Kasumi-1 (cell line): ENCODE measurements at places on chromosomes 6 and 20.

- DNase-seq = no peak
Observed at GRCh38 chr6:158970640-158971275, 29.2 kb downstream of the RSPH3 start.

GRCh38 chr20:25046181-25046641 is 11.7 kb downstream of the ACSS1 start:
- DNase-seq = no peak

DNA sequence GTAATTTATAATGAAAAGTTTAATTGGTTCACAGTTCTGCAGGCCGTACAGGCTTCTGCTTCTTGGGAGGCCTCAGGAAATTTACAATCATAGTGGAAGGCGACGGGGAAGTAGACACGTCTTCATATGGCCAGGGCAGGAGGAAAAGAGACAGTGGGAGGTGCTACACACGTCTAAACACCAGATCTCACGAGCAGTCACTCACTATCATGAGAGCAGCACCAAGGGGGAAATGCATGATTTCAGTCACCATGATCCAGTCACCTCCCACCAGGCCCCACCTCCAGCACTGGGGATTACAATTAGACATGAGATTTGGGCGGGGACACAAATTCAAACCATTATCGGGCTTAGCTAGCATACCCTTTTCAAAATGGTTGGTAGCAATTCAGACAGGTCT is 41.2 kb downstream of the EIF2S2 start:
- no peak for DNase-seq

DNA sequence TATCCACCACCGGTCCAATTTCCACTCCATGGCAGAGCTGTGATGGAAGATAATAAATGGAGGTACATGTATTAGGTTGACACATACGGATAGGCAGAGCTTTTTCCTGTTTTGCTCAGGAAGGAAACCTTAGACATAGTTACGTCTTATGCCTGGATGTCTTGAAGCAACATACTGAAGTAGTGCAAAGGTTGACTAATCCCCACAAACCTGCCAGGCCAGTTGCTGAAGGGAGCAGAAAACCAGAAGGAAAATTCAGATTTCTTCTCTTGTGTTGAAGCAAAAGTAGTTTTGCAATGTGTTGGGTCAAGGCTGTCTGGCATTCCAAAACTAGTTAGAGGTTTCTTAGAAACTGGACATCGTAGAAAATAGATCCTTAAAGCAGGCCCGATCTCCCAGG is 68.7 kb downstream of the PHACTR1 start:
- no peak for DNase-seq

GRCh38 chr6:81624453-81624852 is 128.0 kb downstream of the TENT5A start:
- DNase-seq = no peak

GRCh38 chr20:57902473-57902872 is 192.7 kb upstream of the PMEPA1 start:
- no peak for DNase-seq

GRCh38 chr20:32792731-32793458 is 26.9 kb upstream of the MAPRE1 start:
- DNase-seq = peak; percentile 5

DNA sequence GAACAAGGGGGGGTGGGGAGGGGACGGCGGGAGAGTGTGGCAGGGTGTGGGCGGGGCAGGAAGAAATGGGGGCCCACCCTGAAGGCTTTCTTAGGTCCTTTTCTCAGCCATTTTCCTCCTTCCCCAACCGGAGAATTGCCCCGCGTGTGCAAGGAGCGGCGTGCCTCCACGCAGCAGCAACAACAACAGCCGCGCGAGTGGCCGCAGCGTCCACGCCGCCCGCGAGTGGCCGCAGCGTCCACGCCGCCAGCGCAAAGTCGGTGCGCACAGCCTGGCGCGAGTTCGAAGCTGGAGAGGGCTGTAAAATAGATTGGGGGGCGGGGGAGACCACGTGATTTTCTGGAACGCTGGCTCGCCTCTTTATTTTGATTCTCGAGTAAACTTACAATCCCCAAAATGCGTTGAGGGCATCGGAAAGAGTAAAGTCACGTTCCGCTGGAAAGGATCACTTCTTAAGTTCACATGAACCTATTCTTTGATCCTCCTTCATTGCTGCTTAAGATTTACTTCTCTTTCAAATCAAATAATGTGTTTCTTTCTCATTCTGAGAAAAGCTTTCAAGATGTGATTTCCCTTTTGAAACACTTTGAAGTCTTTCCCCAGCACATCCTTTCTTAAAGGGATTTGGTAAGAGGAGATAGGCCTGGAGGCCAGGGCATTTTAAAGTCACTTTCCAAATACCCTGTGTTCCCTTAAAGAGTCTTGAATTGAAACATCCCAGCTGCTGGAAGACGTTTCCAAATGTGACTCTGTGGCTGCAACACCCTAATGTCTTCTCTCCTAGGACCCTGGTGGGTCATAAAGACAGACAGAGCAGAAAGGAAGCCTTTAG is 66.7 kb upstream of the ZNF217 start:
- no peak for DNase-seq

GRCh38 chr6:146312608-146313007 is 231.0 kb upstream of the RAB32 start:
- no peak for DNase-seq

DNA sequence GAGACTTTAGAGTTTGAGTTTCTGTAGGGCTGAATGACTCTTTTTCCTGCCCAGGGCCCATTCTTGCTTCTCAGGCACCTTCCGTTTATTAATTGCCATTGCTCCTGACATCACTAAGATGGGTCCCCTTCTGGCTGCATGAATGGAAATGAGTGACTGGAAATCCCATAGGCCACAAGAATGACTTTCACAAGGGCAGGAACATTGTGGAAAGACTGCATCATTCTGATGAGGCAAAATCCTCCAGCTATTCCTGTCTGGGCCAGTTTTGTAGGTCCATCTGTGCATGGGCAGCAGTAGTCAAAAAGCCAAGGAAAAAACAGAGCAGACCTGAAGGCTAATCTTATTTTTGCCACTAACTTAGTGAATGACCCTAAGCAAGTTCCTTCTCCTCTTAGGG is 19.3 kb downstream of the TMEM74B start:
- no peak for DNase-seq

GRCh38 chr20:12207875-12208274 is 290.2 kb downstream of the BTBD3 start:
- peak; percentile 71 for DNase-seq

GRCh38 chr6:132461958-132462357 is 51.0 kb downstream of the STX7 start:
- DNase-seq = no peak

DNA sequence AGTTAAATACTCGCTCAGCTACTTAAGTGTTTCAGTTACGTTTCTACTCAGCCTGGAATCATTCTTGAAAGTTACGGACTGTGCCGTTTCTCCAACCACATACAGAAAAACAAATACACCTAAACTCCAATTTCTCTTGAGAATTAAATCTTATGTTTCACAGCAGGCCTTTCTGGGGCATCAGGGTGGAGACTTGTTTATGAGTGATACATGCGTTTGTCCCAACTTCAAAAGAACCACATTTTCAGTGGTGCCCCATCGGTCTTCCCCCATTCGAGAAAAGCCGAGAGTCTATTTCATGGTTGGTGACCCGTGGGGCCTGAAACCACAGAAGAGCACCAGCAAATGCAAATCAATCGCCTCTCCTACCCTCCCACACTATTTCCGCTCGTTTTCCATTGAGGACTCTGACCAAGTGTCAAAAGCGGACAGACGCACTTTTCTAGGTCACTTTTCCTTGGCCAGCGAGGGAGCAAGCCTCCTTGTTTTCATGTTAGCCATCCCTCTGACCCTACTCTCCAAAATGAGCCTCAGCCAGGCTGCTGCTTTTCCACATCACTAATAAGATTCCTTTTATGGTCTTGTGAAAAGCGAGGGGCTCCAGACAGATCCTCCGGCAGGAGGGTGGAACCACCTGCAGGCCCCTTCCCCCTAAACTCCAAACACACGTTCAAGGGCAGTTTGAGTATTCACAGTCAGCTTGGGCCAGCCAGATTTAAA is 3.1 kb downstream of the JAG1 start:
- no peak for DNase-seq

DNA sequence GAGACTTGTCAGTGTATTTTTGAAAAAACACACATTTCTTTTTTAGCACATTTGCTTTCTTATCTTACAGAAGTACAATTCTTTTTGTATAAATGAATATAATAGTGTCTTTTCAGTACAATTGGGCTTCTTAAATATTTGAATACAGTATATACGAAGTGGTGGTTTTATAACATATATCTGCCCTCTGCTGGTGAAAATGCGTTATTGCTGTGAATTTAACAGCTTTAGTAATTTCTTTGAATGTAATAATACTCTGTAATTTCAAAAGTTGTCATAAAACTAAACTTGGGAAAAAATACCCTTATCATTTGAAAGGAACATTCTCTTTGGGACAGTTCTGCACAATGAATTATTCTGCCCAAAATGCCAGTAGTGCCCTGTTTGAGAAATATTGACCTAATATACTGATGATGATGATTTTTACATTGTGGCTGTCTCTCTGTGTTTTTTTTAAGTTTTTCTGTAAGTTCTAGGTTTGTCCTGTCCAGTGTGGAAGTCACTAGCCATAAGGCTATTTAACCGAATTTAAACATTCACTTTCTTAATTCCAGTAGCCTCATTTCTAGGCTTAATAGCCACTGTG is 19.0 kb downstream of the SMAP1 start:
- peak; percentile 73 for DNase-seq

DNA sequence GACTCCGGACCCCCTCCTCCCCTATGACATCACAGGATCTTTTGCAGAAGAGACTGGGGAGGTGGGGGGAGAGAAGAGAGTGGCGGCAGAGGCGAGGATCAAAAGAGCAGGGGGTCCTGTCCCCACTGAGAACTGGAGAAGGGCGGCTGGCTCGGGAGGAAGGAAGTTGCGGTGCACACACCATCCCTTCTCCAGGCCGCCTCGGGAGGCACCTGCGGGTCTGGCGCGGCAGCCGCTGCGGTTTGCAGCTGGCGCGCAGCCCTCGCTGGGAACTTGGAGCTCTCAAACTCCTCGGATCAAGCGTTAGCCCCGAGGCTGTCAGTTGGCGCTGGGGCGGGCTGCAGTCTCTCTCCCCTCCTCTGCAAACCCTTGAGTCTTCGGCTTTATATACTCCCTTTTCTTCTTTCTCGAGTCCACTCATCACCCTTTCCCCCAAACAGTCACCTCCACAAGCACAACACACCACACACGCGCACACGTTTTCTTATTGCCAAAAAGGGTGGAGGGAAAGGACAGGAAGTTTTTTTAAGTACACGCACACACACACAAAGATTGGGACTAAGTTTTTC is 180.7 kb downstream of the TBXT start:
- peak; percentile 16 for DNase-seq

DNA sequence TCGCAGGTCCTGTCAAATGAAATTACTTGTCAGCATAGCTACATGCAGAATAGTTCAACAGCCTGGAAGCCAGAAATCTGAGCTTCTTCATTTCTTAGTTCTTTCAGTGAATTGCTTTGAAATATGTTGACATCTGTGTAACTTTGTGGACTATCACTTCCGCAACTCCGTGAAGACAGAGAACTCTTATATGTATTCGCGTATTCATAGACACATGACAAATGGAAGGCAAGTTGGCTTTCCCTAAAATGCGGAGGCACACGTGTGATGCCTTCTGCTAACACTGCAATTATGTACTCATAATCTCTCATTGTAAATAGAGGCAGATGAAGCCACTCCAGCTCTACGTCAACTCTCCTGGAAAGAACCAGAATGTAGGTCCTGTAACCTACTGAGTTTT is 701.5 kb downstream of the PRKN start:
- DNase-seq = no peak

DNA sequence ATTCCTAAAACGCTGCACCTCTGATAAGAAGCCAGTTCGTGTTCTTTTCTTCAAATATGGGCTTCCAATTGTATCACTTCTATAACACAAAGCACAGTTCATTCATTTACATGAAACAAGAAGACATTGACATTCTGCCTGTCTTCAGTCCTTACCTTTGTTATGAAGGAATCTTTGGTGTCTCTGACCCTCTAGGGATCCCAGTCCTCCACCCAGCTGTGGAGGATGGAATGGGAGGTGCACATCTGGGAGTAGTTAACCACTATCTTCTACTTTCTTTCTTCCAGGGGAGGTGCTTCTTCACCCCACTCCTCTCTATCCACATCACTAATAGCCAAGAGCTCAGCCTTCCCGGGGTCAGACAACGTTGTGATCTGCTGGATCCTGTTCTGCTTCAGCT is 233.4 kb downstream of the CDC5L start:
- no peak for DNase-seq

DNA sequence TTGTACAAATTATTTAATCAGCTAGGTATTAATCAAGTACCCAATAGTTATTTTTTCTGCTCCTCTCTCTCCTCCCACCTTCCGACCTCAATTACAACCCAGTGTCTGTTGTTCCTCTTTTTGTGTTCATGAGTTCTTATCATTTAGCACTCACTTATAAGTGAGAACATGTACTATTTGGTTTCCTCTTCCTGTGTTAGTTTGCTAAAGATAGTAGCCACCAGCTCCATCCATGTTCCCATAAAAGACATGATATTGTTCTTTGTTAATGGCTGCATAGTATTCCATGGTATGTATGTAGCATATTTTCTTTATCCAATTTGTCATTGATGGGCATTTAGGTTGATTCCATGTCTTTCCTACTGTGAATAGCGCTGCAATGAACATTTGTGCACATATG is 652.8 kb upstream of the CITED2 start:
- DNase-seq = peak; percentile 95

- DNase-seq = no peak
Observed at GRCh38 chr6:134925800-134926199, 24.1 kb downstream of the ALDH8A1 start.

DNA sequence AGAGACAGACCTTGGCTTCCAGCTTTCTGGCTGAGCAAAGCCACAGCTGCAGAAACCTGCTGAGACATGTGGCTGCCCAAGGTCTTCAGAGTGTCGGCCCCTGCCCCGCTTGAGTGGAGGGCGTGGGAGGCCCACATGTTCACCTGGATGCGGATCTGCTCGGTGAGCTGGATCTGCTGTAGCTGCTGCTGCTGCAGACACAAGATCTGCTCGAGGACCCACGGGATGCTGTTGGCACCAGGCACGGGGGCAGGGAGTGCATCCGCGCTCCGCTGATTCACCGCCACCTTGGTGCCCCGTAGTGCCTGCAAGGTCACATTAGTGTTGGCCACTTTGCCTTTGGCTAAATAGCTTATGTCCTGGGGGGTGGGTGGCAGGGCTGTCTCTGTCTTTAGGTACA is 10.7 kb downstream of the SALL4 start:
- DNase-seq = no peak

- DNase-seq = no peak
Observed at GRCh38 chr20:48015141-48015910, 230.0 kb upstream of the SULF2 start.
